NCI-H187 treated with DMSO at 0.1 percent for 48 hours (cell line): ENCODE measurements at places on chromosomes 3 and 15.

DNA sequence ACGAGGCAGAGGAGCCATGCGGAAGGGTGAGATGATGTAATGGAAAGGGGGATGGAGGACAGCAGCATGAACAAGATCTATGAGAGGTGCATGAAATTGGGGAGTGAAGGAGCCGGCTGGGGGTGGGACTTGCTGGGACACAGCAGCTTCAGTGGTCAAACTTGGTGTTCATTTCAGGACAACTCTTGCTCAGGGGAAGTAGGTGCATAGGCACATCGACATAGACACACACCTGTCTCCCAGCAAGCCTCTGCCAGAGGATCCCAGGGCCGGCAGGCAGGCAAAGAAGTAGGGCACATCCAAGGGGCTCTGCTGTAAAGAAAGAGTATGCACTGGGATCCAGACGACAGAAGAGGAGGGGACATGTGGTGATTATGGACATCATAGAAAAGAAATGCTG is 113.1 kb upstream of the NR2E3 start:
- no peak for DNase-seq

DNA sequence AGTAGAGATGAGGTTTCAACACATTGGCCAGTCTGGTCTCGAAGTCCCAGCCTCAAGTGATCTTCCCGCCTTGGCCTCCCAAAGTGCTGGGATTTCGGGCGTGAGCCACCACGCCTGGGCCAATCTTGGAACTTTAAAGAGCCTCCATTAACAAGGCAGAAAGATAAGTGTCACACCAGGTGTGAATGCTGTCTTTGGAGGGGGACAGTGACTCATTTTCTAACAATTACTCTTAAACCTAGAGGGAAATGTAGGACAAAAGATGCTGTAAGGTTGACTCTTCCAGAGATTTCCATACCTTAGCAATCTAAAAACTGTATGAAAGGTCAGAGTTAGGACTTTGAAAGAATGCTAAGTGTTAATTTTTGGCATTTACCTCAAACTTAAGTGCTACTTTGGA is 84.9 kb downstream of the FNDC3B start:
- DNase-seq = no peak

- DNase-seq = no peak
Measured at GRCh38 chr3:181955566-181955965, 243.8 kb downstream of the SOX2 start.

DNA sequence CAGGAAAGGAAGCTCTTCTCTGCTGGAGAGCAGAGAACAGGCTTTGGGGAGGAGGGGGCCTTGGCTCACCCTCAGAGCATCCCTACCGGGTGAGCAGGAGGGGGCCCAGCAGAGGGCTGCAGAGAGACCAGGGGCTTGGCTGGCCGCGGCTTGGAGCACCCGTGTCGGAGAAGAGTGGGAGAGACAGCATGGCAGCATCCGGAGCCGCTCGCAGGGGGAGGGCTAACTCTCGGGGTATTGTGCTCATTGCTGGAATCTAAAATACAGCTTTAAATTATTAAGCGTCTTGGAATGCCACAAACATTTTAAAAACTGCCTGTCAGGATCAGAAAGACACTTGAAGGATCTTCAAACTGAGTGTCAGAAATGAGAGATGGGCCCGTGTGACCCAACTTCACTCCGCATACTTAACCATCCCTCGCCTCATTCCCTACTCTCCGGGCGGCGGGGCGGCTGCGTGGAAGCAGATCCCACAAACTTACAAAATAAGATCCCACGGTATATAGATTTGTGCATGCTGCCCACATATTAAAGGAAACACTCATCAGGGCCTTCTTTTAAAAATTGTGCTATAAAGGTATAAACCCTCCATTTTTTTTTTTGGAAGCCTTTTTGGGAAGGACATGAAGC is 53.9 kb downstream of the EIF4E3 start:
- no peak for DNase-seq

DNA sequence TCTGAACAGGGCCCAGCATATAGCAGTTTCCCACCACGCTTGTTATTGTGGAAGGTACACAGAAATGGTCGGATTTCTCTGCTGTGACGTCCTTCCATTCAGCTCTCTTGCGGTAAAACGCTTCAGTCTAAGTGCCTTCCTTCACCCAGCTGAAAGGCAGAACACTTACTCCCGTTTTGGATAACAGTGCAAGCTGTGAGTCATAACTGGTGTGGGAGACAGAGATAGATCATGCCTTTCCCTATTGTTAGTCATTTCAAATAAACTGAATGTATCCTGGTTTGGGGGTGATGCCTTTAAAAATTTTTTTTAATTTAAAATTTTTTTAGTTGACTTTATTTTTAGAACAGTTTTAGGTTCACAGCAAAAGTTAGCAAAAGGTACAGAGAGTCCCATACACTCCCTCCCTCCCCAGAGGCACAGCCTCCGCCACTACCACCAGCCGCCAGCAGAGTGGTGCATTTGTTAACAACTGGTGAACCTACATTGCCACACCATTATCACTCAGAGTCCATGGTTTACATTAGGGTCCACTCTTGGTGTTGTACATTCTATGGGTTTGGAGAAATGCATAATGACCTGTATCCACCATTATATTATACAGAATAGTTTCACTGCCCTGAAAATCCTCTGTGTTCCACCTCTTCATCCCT is 94.9 kb upstream of the NSMCE3 start:
- no peak for DNase-seq

DNA sequence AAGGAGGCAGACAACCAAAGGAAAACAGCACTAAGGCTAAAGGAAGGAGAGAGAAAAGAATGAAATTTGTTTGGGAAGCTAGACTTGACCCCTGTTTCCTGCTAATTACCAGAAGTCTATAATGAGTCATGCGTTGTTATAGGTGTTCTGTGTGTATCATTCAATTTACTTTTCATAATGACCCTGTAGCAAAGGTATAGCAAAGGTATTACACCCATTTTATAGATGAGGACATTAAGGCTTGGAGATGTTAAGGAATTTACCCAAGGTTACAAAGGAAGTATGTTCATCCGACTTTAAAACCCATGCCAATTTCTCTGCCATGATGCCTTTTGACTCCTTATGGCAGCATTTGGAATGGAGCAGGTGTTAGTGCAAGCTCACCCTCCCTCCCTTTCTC is 54.9 kb downstream of the RAP2B start:
- no peak for DNase-seq

DNA sequence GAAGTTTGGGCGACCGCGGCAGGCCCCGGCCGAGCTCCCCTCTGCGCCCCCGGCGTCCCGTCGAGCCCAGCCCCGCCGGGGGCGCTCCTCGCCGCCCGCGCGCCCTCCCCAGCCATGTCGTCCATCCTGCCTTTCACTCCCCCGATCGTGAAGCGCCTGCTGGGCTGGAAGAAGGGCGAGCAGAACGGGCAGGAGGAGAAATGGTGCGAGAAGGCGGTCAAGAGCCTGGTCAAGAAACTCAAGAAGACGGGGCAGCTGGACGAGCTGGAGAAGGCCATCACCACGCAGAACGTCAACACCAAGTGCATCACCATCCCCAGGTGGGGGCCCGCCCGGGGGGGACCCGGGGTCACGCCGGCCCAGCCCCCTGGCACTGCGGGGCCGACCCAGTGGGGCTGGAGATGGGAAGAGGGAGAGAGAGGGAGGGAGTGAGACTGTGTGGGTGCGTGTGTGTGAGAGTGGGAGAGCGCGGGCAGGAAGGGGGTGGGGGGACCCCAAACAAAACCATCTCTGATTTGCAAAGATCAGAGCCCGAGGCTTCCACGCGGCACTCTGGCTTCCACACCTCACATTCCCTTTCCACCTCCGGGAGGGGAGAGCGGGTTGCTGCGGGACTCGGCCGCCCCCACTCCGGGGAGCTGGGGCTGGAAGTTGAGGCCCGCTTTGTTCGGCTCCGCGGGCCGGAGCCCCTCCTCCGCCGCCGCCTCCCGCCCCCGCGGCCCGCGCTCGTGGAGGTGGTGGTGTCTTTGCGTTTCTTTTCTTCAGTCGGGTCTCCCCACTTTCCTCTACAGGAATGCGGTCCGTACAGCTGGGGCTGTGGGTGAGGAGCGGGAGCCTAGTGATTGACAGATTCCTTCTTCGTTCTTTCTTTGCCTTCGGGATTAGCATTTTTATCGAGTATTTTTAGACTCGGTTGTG is 898 bp downstream of the SMAD3 start:
- no peak for DNase-seq

DNA sequence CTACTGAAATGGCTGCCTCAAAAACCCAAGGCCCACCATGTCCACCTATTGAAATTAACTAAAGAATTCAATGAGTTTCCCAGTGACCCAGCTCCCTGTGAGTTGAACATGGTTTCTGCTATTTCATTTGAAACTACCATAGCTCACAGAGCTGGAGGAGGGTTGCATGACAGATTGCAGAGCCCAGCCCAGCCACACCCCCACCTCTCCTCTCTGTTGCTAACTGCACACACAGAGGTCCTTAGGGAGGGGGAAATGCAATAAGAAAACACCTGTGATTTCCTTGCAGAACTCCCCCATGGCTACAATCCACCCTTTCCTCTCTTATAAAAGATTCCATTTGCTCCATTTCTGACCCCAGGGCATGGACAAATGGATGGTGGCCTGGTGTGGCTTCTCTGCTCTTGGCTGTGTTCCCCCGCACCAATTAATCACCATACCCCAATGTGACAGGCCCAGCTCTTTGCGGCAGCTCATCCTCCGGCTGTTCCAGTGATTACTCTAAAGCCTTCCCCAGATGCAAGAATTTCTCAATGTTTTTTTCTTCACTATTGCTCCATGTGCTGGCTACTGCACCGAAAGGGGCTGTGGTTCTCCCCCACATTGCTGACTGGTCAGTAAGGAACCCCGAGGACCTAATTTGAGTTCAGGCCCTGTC is 208.4 kb upstream of the KBTBD8 start:
- DNase-seq = no peak

DNA sequence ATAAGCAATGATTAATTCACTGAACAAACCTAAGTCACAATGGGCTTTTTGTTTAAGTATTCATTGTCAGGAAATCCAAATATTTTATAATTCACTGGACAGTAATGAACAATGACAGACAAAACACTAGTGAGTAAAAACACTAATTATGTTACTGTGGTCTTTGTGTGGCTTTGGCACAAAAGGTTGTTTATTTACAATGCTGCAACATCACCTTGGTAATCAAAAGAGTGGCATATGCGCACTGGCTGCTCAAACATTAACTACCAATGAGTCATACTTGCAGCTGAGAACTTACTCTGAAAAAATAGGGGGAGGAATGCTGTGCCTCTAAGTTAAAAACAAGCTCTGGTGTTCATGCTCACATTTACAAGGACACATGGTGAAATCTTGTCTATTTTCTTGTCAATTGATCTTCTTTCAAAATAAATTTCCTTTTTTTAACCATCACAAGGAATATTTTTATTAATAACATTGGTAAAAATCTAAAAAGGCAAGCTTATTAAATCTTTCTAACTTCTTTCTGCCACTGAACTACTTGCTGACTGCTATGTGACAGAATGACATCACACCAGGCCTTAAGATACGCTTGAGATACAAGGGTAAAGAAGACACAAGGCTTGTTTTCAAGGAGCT is 85.2 kb upstream of the PPIB start:
- no peak for DNase-seq

DNA sequence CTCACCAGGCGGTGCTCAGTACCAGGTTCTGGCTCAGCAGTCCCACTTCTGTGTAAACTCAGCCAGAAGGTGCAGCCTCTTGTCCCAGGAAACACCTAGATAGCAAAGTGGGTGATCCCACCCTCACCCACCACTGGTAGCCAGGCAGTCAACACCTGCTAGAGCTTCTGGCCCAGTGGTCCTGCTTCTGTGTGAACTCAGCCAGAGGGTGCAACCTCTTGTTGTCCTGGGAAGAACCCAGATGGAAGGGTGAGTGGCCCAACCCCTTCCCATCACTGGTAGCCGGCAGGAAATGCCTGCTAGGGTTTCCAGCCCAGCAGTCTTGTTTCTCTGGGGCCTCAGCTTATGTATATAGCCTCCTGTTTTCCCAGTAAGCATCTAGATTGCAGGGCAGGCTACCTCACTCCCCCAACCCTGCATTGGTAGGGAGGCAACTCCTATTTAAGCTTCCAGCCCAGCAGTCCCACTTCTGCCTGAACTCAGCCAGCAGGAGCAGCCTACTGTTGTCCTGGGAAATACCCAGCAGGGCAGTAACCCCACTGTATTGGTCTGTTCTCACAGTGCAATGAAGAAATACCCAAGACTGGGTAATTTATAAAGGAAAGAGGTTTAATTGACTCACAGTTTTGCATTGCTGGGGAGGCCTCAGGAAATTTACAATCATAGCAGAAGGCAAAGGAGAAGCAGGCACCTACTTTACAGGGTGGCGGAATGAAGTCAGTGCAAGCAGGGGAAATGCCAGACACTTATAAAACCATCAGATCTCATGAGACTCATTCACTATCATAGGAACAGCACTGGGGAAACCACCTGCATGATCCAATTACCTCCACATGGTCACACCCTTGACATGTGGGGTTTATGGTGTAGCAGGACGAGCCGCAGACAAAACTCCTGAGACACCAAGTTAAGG is 110.6 kb downstream of the DTWD1 start:
- no peak for DNase-seq

DNA sequence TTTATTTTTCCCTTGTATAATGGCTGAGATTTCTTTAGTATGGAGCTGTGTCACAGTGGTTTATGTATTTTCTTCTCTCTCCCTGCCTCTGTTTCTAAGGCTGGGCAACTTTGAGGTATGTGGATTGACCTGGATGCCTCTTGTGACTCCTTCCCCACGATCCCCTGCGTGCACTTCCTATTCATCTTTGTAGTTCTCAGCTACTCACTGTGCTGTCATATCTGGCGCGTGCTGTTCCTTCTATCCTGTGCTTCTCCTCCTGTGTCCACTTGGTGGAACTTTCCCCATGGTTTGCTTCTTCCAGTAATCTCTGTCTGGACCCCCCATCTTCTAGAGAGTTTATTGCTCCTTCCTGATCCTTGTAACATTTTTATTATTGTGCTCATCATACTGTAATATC is 97.3 kb downstream of the AKAP13 start:
- no peak for DNase-seq

- no peak for DNase-seq
Measured at GRCh38 chr3:30226601-30227151, 379.7 kb upstream of the TGFBR2 start.

DNA sequence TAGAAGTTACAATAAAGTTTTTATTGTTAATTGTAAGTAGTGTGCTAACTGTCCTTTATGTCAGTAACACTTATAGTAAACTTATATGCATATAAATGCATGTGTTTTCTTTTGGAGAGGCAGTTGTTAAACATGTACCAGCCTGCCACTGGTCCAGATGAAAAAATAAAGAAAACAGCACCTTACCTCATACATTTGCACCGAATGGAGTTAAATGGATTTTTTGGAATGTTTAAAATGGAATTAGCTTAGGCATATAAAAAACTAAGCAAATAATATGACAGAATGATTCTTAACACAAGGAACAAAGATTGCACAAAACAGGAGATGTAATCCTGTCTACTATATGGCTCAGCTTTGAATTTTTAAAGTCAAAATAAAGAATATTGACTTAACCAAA is 50.2 kb upstream of the ALDH1A3 start:
- DNase-seq = no peak

- DNase-seq = no peak
Measured at GRCh38 chr15:52221730-52222129, 30.5 kb upstream of the GNB5 start.

- DNase-seq = no peak
Measured at GRCh38 chr3:197465996-197466549, 89.7 kb downstream of the BDH1 start.

- peak; percentile 1 for DNase-seq
Measured at GRCh38 chr3:141105828-141106628, 54.9 kb downstream of the SPSB4 start.
